ENCODE measurements at places on chromosomes 12 and 14.

DNA sequence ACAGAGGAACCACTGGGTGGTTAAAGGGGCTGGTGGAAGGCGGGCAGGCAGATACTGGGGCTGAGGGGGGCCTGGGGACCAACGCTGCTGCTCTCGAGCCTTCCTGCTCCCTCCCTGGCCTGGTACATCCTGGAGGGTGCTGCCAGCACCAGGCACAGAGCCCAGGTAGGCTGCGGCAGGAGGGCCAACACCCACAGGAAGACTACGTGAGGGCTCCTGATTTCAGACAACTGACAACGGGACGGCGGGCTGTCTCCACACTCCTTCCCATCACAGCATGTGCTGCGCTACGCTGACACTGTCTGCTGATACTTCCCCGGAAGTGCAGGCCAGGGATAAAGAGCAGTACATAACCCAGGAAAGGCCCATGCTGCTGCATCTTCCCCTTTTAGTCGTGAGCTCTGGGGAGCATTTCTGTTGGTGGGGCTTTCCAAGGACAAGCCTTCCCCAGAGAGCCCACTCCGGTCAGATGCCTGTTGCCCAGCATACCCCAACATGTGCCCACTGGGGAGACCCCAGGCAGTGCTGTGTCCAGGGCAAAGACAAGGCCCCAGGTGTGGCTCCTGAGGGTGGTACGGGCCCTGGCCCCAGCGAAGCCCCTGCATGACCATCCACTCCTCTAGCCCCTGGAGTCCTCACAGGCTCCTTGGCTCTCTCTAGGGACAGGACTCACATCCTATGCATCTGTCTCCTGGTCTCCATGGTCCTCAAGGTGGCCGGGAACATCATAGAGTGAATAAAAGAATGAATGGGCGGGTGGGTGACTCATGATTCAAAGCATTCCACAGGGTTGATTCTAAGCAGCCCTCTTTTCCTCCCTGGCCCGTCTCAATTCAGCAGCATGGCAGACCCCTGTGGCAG lies 38.0 kb downstream of the CHGA start:
- DNase-seq, result no peak

GRCh38 chr14:60736494-60736893 lies 1.9 kb downstream of the MNAT1 start:
- no peak for DNase-seq

DNA sequence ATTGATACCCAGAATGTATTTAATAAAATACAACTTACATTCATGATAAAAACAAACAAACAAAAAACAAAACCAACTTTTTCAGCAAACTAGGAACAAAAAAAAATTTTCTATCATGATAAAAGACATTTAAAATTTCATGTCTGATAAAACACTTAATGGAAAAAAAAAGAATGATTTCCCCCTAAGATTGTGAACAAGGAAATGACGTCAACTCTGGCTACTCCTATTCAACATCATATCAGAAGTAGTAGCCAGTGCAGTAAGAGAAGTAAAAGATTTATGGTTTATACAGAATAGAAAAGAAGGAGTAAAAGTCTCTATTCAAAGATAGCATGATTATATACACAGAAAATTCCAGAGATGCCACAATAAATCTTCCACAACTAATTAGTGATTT lies 1306.6 kb downstream of the FSCB start:
- no peak for DNase-seq

- DNase-seq, result no peak
Observed at GRCh38 chr12:132129007-132129406, 15.1 kb downstream of the DDX51 start.

- no peak for DNase-seq
Observed at GRCh38 chr12:38124247-38125012, 192.1 kb upstream of the ALG10B start.

DNA sequence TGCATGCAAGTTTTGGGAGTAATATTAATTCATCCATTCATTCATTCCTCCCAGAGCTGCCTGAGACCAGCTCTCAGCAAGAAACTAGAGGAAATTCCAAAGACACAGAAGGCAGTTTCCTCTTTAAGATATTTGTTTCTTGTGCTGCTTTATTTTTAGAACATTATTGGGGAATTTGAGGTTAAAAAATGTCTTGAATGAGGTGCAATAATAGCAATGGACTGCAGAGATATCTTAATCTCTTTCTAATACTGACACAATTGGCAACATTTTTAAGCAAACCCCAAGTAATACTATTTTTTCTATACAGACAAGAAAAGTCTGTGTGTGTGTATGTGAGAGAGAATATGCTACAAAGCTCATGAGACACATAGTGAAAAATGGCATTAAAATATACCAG lies 190.2 kb upstream of the USP15 start:
- DNase-seq, result no peak

GRCh38 chr14:55221186-55221585 lies 29.8 kb upstream of the DLGAP5 start:
- no peak for DNase-seq

DNA sequence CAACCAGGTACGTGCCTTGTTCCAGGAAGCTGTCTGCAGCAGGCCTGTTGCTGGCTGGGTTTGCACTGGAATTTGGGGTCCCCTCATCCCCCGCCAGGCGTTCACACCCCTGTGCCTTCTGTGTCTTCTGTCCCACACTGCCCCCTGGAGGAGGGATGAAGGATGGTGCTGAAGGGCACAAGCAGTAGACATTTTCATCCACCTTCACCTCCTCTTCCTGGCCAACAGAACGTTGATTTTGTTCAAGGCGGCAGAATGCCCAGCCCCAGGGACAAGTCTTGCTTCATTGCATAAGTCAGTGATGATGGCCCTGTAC lies 122.1 kb downstream of the CALM1 start:
- peak; percentile 48 for DNase-seq

DNA sequence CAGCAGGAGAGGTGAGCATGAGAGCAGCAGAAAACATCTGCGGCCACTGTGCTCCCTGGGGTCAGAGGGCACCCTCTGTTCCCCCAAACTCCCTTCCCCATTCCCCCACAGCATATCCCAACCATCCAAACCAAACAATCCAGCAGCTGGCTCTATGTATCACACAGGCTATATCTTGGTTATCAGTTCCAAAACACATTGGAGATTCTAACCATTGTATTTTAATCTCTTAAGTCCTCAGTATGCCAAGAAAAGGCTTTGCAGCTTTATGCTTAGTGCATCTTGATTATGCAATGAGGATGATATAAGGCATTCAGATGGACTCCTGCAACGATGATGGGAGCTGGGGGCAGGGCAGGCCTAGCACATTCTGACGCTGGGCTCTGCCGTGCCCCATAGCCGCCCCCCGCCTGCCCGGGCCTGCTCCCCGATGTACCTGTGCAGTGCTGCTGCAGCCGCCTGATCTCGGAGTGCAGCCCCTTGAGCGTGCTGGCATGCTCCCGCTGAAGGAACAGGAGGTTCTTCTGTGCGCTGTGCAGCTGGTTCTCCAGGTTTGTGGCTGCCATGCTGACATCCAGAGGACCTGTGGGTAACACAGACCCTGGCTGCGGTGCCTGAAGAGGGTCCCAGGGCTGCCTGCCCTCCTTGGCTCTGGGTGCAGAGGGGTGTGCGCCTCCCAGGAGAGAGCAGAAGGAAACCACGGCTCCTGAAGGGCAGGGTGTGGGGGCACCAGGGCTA lies 29.6 kb downstream of the CCDC92 start:
- DNase-seq, result no peak

DNA sequence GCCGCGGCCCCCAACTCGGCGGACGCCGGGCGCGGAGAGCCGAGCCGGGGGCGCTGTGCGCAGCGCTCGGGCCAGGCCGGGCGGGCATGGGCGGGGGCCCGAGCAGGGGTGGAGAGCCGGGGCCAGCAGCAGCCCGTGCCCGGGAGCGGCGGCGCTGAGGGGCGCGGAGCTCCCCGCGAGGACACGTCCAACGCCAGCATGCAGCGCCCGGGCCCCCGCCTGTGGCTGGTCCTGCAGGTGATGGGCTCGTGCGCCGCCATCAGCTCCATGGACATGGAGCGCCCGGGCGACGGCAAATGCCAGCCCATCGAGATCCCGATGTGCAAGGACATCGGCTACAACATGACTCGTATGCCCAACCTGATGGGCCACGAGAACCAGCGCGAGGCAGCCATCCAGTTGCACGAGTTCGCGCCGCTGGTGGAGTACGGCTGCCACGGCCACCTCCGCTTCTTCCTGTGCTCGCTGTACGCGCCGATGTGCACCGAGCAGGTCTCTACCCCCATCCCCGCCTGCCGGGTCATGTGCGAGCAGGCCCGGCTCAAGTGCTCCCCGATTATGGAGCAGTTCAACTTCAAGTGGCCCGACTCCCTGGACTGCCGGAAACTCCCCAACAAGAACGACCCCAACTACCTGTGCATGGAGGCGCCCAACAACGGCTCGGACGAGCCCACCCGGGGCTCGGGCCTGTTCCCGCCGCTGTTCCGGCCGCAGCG lies 639 bp downstream of the FZD10 start:
- no peak for DNase-seq

- no peak for DNase-seq
Observed at GRCh38 chr12:111174251-111174960, 194.5 kb downstream of the PHETA1 start.

DNA sequence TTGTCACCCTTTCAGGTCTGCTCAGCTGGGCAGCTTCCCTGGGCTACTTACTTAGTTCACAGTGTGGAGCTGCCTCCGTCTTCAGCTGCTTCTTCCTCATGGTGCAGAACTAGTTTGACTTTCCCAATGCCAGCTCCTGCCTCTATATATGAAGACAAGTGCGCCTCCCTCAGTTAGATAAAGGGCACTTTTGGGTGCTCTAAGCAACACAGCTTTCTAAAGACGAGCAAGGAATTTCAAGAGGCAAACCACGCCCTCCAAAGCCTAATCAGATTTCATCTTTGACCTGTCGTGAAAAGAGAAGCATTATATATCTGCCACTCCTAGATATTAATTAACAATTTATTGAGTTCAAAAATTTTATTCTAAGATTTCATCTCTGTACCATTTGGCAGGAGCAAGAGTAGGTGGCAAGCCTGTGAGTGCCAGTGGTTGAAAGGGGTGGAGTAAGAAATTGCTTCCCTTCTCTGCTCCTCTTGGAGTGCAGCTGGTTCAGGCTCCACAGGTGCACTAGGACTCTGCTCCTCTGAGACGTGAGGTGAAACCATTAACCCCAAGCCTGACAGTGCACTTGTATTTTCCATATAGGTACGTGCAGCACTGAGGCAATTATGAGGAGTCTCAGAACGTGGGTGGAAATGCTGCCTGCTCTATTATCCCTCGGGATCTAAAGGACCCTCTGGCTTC lies 2.1 kb upstream of the SLC11A2 start:
- DNase-seq, result no peak

GRCh38 chr12:44875417-44875953 lies 630 bp downstream of the NELL2 start:
- DNase-seq, result no peak

DNA sequence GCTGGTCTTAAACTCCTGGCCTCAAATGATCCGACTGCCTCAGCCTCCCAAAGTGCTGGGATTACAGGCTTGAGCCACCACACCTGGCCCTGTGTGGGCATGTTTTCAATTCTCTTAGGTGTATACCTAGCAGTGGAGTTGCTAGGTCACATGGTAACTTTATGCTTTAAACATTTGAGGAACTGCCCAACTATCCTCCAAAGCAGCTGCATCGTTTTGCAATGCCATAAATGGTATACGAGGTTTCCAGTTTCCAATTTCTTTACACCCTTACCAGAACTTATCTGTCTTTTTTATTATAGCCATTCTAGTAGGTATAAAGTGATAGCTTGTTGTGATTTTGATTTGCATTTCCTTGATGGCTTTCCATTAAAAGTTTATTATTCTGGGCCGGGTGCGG lies 25.1 kb downstream of the RBMS2 start:
- no peak for DNase-seq

DNA sequence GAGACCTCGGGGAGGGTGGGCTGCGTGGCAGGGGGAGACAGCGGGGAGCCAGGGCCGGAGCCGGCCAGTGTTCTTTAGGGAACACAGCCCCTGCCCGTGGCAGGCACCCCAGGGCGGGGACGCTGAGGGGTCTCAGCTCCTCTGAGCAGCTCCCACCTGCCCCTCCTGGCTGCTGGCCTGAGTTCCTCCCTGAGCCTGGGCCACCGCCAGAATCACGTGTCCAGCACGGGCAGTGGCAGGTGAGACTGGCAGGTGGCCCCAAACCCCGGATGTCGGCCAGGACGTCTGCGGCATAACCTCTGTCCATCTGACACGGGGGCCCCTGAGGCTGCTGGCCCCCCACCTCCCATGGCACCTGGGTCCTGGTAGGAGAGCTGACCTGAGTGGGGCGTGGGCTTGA lies 25.1 kb downstream of the NOC4L start:
- DNase-seq, result no peak

DNA sequence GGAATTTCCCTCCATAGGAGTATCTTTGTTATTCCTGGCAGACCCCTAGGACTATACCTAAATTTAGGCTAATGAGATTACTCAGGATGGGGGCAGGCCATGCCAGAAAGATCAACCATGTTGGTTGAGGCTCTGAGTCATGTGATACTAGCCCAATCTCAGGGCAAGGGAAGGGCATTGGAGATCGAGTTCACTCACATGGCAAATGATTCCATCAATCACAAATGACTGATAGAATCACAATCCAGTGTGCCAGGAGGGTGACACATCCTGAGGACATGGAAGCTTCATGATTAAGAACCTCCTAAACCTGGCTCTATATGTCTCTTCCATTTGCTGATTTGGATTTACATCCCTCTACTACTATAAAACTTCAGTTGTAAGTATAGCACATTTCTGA lies 182.3 kb downstream of the NTF3 start:
- DNase-seq, result no peak

DNA sequence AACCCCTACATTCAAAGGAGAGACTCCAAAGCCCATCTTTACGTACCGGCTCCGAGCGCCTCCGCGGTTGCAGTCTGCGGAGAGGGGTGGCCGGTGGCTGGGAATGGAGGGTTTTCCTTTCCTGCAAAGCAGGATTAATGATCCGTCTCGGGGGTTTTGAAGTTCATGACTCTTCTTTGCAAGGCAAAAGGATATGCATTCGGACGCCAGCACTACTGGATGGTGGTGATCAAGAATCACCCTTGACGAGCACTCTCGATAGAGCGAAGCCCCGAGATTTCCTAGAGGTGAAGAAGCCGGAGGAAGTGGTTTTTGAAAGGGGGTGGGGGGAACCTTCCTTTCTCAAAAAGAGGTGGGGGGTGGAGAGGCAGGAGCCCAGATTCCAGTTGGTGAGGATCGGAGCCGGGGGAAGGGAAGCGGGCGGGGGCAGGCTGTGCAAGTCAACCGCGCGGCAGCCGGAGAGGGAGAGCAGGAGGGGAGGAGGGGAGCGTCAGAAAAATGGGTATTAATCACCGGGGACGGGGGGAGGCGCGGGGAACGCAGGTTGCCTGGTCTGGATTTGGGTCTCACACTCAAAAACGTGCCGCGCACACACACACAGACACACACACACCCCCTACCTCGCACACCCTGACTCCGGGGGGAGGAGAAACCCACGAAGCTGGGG lies at the start of gene GRIN2B:
TSS of gene GRIN2B (minus strand) at position 307 of the 667 bp plus-strand sequence. CDS start 115,394 bp downstream, outside the sequence.
- no peak for DNase-seq

Data from stimulated activated CD4-positive, alpha-beta T cell treated with anti-CD3 and anti-CD28 coated beads, Interleukin-2, amount 100 ng/mL, for 48 hours (primary cell).